PC-3 (cell line): ENCODE measurements at places on chromosomes 3 and 15. TPM values are rescaled to one million over a fixed set of nuclear protein-coding genes. Genes with fewer than 3 reads are reported as not detected.

ITIH3 gene
- total RNA-seq = not detected in 2 replicates

TEX9 gene
- total RNA-seq = 2.4 and 3.3 TPM in 2 replicates

NTRK3 gene
- not detected in 2 replicates for total RNA-seq

PLIN1 gene
- 1.0 and 1.3 TPM in 2 replicates for total RNA-seq

DPP8 gene
- total RNA-seq = 20.0 and 20.6 TPM in 2 replicates

SNTN gene
- not detected in 2 replicates for total RNA-seq

OXTR gene
- 21.5 and 23.1 TPM in 2 replicates for total RNA-seq

RSRC1 gene
- 39.5 and 42.8 TPM in 2 replicates for total RNA-seq

MORC1 gene
- not detected in 2 replicates for total RNA-seq

PLA2G4B gene
- total RNA-seq = 7.0 and 12.2 TPM in 2 replicates

DNA sequence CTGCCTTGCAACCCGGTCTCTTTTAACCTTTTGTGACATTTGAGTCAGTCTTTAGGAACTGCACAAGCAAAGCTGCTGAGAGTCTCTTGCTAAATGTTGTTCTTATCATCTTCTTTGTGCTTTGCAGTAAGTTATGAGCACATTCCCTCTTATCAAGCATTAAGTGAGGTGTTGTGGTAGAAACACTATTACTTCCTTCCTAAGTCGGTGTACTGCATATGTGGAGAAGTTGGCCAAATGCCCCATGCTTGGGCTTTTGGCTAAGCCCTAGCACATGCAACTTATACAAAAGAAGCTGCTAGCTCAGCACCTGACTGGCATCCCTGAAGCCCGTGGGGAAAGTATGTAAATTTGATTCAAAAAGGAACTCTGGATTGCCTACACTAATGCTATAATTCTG, 136.5 kb upstream of the RBMS3 start:
- no peaks in the 10 kb centered on the region for H3K4me1 ChIP-seq
- H3K36me3 ChIP-seq = no peaks in the 10 kb centered on the region
- DNase-seq = no peak
- no peaks in the 10 kb centered on the region for H3K27me3 ChIP-seq
- H3K4me3 ChIP-seq = no peak overlapping the region
- no peak overlapping the region for H3K27ac ChIP-seq

- H3K27ac ChIP-seq = no peak overlapping the region
- H3K4me1 ChIP-seq = no peaks in the 10 kb centered on the region
- DNase-seq = peak; percentile 46
- H3K27me3 ChIP-seq = no peaks in the 10 kb centered on the region
- no peak overlapping the region for H3K4me3 ChIP-seq
Observed at GRCh38 chr3:15693355-15693754, 91.8 kb downstream of the BTD start.

DNA sequence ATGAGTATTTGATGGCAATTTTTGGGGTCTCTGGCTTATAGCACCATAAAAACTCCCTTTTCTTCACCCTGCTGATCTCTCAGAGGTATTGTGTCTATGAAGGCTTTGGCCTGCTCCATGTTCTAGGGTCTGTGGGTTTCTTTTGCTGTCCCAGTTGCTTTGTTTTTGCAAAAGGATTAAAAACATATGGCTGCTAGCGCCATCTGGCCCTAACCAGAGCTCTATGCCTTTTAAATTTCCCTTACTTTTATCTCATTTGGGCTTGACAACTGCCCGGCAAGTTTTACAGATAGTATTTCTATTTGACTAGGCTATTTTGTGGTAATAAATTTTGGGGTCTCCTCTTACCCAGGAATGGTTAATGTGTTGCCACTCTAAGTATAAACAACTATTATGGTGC, 6.4 kb upstream of the GHRL start:
- H3K27me3 ChIP-seq = no peaks in the 10 kb centered on the region
- no peak overlapping the region for H3K4me3 ChIP-seq
- H3K27ac ChIP-seq = no peak overlapping the region
- no peak for DNase-seq

GRCh38 chr3:66504850-66505641, 4.2 kb upstream of the LRIG1 start:
- no peaks in the 10 kb centered on the region for H3K36me3 ChIP-seq
- no peak for DNase-seq
- H3K27me3 ChIP-seq = no peaks in the 10 kb centered on the region
- H3K4me3 ChIP-seq = no peak overlapping the region

GRCh38 chr3:145649368-145649887, 511.6 kb downstream of the PLOD2 start:
- H3K4me1 ChIP-seq = no peaks in the 10 kb centered on the region
- H3K36me3 ChIP-seq = no peaks in the 10 kb centered on the region
- no peak overlapping the region for H3K27ac ChIP-seq
- no peak for DNase-seq
- no peak overlapping the region for H3K4me3 ChIP-seq

DNA sequence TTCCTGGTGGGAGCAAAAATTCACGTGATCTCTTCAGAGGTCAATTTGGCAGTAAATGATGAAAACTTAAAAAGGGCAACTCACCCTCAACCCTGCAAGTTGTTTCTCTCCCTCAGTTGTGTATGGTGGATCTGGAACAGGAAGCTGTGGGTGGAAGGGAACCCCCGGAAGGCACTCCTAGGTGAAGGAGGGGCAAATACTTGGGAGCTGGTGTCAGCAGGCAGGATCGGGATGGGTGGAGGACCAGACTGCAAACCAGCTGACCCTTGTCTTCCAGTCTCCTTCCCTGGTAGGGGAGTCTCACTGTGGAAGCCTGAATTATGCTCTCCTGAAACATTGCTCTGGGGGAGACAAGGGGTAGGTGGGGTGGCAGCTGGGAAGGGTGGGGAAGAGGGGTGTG, 33.5 kb downstream of the PRR23E start:
- H3K36me3 ChIP-seq = no peaks in the 10 kb centered on the region
- H3K27me3 ChIP-seq = no peaks in the 10 kb centered on the region
- no peak overlapping the region for H3K27ac ChIP-seq
- H3K4me1 ChIP-seq = no peaks in the 10 kb centered on the region; the same call in 1 of the 2 replicates
- peak; percentile 15 for DNase-seq

DNA sequence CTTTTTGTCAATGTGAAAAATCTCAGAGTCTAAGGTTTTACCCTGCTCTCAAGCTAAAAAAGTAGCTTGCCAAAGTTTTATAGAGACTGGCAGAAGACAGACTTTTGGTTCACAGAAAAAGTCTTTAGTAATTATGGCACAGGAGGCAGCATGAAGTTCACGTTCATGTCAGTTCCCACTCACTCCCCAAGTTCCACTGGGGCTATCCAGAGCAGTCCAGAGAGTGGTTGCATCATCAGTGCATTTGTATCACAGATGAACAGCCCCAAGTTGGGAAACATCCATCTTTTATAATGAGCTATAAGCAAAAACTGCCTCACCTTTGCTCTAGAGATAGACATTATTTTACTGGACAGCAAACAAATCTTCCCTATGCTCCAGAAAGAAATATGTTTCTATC, 454.1 kb upstream of the AGTR1 start:
- H3K27me3 ChIP-seq = no peaks in the 10 kb centered on the region
- no peaks in the 10 kb centered on the region for H3K36me3 ChIP-seq
- DNase-seq = no peak
- H3K4me1 ChIP-seq = no peaks in the 10 kb centered on the region
- no peak overlapping the region for H3K4me3 ChIP-seq

GRCh38 chr3:156321945-156322344, 201.6 kb downstream of the KCNAB1 start:
- no peak overlapping the region for H3K27ac ChIP-seq
- DNase-seq = no peak
- no peak overlapping the region for H3K4me3 ChIP-seq
- no peaks in the 10 kb centered on the region for H3K36me3 ChIP-seq

- DNase-seq = no peak
- no peaks in the 10 kb centered on the region for H3K27me3 ChIP-seq
Observed at GRCh38 chr15:92958105-92958504, 58.0 kb downstream of the CHD2 start.

GRCh38 chr15:76057332-76058000, 2.3 kb upstream of the TMEM266 start:
- no peak overlapping the region for H3K27ac ChIP-seq
- peak; percentile 66 for DNase-seq
- H3K4me1 ChIP-seq = peaks cover 7% of the 10 kb centered on the region; the same call in 1 of the 2 replicates
- peaks cover 33% of the 10 kb centered on the region for H3K27me3 ChIP-seq
- no peaks in the 10 kb centered on the region for H3K36me3 ChIP-seq

GRCh38 chr3:180284331-180285110, 247.8 kb upstream of the PEX5L start:
- H3K27me3 ChIP-seq = no peaks in the 10 kb centered on the region
- peaks cover 23% of the 10 kb centered on the region for H3K4me1 ChIP-seq
- H3K4me3 ChIP-seq = no peak overlapping the region
- H3K36me3 ChIP-seq = no peaks in the 10 kb centered on the region

GRCh38 chr15:76418352-76419140, 82.0 kb downstream of the ISL2 start:
- H3K27me3 ChIP-seq = no peaks in the 10 kb centered on the region
- H3K4me3 ChIP-seq = no peak overlapping the region
- no peaks in the 10 kb centered on the region for H3K36me3 ChIP-seq
- no peak for DNase-seq
- no peak overlapping the region for H3K27ac ChIP-seq

DNA sequence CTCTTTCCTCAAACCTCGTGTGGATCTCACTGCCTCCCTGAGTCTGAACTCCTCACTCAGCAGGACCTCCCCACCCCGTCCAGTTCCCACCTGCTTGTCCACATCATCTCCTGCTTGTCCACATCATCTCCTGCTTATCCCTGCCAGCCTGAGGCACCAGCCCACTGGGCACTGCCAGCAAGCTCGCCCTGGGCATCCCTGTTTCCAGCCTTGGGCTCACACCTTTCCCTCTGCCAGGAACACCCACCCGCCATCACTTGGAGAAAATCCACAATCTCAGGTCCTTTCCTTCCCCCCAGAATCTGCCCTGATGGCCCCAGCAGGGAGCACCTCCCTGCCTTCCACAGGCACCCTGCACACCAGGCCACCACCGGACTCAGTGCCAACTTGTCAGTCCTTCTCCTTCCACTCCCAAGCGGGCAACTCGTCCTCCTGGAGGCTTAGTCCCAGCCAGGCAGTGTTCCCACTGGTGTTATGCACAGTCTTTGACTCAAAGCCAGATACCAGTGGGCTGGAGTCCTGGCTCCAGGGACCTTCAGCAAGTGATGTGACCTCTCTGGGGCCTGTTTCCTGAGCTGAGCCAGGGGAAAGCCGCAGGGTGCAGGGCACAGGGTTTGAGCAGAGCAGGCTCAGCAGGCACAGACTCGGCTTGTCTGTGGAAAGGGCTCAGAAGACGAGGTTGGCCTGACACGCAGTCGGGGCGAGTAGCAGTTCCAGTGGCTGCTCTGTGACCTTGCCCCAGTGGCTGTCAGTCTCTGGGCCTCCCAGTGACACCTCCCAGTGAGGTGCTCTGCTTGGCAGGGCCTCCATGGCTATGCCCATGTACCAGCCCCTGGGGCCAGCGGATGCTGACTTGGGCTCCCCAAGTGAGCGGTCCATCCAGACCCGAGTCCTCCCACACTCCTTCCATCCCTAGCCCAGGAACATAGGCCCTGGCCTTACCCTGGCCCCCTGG, 9.5 kb upstream of the MESP2 start:
- H3K27me3 ChIP-seq = no peaks in the 10 kb centered on the region
- no peak for DNase-seq
- H3K4me3 ChIP-seq = no peak overlapping the region
- H3K4me1 ChIP-seq = peaks cover 23% of the 10 kb centered on the region
- no peaks in the 10 kb centered on the region for H3K36me3 ChIP-seq

GRCh38 chr15:24075420-24076089, 388.4 kb upstream of the NDN start:
- no peak overlapping the region for H3K27ac ChIP-seq
- no peak overlapping the region for H3K4me3 ChIP-seq
- no peaks in the 10 kb centered on the region for H3K36me3 ChIP-seq

DNA sequence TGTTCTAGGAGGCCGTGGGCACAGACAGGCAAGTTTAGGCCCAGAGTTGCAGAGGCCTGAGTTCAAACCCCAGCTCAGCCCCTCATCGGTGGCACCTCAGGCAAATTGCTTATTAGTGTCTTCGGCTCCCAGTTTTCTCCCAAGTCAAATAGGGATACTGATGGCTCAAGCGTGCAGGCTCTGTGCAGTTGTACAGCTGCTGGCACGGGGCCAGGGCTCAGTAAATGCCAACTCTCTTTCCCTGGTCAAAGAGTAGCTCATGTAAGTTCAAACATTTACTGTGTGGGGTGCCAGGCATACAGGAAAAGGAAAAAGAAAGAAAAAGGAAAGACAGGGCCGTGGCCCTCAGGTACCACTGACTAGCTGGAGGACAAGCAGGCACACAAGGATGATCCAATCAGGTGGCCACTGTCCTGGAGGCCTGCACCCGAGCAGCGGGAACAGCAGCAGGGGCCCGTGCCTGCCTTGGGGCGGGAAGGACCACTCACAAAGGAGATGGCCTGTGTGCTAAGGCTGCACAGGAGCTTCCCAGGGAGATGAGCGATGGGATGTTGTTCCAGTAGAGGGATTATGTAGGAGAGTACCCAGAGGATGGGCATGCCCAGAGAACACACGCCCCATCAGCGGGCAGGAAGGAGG, 70.8 kb downstream of the TBC1D2B start:
- H3K36me3 ChIP-seq = no peaks in the 10 kb centered on the region
- H3K27ac ChIP-seq = no peak overlapping the region
- H3K4me3 ChIP-seq = no peak overlapping the region
- H3K4me1 ChIP-seq = peaks cover 23% of the 10 kb centered on the region
- DNase-seq = no peak
- no peaks in the 10 kb centered on the region for H3K27me3 ChIP-seq

DNA sequence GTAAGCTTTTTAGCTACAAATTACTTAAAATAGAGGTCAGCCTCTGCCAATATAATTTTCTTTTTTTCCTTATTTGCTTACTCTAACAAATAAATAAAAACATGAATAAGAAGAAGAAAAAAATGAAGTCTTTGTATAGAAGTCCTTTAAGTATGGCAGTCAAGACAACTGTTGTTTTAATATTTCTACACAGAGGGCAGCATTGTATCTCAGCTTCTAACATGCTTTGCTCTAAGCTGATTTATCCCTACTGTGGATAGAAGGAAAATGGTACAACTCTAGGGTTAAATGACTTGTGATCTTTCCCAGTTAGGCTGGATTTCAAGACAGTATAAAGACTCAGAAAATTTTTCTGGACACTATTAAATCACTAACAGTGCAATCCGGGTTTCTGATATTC, 104.3 kb upstream of the MEIS2 start:
- peak; percentile 22 for DNase-seq
- H3K27ac ChIP-seq = no peak overlapping the region
- no peaks in the 10 kb centered on the region for H3K36me3 ChIP-seq
- no peak overlapping the region for H3K4me3 ChIP-seq
- peaks cover 25% of the 10 kb centered on the region for H3K27me3 ChIP-seq

DNA sequence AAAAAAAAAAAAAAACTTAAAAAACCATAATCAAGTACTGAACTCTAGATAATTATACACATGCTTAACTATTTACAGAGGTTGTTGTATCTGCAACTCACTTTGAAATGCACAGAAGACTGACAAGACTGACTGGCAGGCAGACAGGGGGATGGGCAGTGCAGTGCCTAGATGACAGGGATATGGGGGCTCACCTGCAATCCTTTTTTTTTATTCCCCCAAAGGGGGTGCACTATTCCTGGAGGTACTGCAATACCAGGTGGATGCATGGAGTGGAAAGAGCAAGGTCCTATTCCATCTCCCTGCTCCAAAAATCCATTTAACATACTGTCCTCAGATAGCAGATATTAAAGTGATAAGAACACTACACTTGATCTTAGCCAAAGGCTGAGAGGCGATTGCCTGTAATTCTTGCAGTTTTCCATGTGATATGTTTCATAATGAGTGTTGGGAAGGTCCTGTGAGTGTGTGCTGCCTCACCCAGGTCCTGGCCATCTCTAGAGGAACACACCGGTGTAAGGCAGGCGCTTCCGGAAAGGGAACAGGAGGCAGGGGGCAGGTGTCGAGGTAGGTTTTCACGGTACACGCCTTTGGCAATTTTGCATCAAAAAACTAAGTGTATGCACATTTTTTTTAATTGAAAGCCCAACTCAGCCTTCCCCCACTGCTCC, 22.7 kb downstream of the SEC61A1 start:
- H3K4me3 ChIP-seq = no peak overlapping the region
- H3K4me1 ChIP-seq = peaks cover 16% of the 10 kb centered on the region
- DNase-seq = no peak
- no peaks in the 10 kb centered on the region for H3K27me3 ChIP-seq
- no peak overlapping the region for H3K27ac ChIP-seq
- peaks cover 14% of the 10 kb centered on the region for H3K36me3 ChIP-seq
